Stimulated activated CD8-positive, alpha-beta memory T cell treated with anti-CD3 and anti-CD28 coated beads, Interleukin-12 subunit alpha, Interleukin-12 subunit beta, amount 100 ng/mL, for 1 hour (primary cell): ENCODE measurements at places on chromosomes 7 and 10.
A peak's percentile ranks its signal among the peaks of the same experiment; 100 is the strongest.

DNA sequence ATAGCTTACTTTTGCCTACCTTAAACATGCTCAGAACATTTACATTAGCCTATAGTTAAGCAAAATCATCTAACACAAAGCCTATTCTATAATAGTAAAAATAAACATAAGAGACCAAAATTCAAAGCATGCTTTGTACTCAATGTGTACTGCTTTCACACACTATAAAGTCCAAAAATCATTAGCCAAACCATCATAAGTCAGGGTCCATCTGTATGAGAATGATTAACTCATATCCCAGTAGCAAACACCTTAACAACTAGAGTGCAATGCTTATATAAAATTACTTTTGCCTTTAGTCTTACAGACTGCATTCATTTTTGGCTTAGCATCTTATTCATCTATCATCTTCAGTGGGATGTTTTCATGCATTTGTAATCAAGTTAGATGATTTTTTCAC lies 49.4 kb upstream of the VWC2 start:
- no peak for DNase-seq

GRCh38 chr10:121436630-121437341 lies 161.5 kb downstream of the FGFR2 start:
- DNase-seq: no peak

DNA sequence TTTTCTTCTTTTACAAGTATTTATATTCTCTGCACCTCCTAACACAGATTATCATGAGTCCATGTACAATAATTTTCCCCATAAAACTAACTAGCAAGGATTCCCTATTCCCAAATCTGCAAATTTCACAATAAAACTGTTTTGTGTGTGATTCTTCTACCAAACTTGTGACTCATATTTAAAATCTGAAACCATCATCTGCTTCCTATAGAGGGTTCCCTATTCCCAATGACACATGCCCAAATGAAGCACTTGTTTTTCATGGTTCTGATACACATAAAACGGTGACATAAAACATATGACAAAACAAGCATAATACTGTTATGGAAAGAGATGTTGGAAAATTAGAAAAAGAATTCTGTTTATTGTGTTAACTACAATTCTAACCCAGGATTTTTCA lies 657.6 kb downstream of the PARD3 start:
- DNase-seq: no peak

- no peak for DNase-seq
Measured at GRCh38 chr7:130429019-130429418, 11.8 kb downstream of the CEP41 start.

- DNase-seq: no peak
Measured at GRCh38 chr10:132394936-132395703, 1.9 kb upstream of the PWWP2B start.

DNA sequence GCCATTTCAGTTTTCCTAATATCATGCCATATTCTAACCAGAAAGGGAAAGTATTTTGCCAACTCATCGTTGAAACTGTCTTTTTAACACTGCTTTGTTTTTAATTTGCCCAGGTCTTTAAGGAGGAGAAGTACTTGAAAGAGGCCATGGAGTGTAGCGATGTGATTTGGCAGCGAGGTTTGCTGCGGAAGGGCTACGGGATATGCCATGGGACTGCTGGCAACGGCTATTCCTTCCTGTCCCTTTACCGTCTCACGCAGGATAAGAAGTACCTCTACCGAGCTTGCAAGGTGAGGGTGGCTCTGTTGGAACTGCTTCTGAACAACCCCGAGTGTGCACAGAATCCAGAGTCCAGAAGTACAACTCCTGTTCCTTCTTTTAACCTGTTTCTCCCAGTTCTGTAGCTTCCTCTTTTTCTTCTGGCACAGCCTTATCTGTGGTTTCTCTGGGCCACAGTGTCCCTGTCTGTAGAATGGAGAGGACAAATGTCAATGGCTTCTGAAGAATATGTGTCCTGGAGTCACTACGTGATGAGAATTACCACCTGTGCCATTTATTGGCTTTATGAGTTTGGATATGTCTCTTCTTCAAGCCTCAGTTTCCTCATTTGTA lies 60.1 kb downstream of the LANCL2 start:
- no peak for DNase-seq

DNA sequence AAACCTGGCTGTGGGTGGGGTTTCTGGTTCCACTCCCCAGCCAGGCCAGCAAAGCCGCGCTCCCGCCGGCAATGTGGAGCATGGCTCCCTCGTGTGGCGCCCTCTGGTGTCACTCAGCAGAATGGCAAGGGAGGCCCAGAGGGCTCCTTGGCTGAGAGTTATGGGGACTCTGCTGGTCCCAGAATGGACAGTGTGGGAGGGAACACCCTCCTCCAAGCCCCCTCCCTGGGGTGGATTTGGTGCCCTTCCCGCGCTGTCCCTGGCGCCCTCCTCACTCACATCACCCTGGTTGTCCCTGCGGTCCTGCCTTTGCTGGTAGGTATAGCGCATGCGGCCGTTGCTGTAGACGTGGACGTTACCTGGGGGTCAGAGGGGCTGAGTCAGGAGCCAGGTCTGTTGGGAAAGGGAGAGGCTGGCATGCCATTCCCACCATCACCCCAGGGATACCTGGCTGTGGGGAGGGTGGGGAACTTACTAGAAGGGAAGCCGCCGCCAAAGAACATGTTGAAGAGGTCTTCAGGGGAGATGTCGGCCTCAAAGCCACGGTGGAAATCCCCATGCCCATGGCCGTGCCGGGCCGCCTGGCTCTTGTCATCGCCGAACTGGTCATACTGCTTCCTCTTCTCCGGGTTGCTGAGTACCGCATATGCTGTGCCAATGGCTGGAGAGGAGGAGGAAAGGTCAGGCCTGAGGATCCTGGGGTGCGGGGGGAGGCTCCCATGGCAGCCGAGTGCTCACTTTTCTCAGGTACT lies 14.0 kb downstream of the DNAJB12 start:
- DNase-seq: peak; percentile 64

DNA sequence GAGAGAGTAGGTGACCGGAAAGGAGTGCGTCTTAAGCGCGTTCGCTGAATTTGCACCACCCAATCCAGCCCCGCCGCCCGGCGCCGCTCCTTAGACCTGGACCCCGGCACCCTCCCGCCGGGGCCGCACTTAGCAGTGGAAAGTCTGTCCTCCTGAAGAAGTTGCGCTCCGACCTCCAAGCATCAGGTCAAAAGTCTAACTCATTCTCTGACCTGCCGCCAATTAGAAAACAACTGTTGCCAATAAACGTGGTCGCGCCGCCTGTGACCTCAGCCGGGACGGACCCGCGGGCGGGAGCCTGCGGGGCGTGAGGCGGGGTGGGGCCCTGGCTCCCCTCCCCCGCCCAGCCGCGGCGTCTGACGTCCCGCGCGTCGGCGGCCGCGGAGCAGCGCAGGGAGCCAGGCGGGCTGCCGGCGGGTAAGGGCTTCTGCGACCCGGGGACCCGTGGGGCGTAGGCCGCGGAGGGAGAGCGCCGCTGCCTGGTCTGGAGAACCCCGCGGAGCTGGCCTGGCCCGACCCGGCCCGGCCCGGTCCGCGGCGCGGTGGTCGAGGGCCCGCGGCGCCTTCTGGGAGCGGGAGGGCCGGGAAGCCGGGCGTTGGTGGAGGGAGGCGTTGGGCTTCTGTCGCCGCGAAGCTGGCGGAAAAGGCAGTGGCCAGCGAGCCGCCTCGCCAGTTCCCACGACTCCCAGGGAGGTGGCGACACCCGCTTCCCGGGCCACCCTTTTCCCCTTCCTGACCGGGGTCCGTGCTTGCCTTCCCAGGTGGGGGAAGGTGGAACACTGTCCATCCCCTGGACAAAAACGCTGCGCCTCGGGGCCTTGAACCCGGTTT lies at the start of gene BCAP29:
BCAP29 (plus strand) TSS at position 362 of the 831 bp plus-strand sequence. CDS start 527 bp downstream, outside the sequence.
- peak; percentile 25 for DNase-seq

DNA sequence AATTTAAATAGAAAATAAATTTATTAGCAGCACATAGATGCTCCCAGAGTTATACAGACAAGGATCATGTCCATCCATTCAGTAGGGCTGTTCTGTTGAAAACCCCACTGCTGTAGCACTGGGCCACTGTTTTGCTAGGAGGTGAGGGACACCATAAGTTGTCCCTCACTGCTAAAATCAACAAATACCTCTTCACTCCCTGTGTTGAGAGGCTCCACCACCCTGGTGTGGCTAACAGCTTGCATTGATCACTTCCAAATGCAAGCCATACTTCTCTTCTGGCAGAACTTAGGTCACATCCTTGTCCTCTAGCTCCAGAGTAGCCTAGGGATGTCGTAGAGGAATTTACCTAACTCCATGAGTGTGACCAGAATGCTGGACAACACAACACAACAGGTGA lies 55.4 kb downstream of the MDFIC start:
- no peak for DNase-seq

- no peak for DNase-seq
Measured at GRCh38 chr10:3835770-3836169, 50.8 kb upstream of the KLF6 start.

DNA sequence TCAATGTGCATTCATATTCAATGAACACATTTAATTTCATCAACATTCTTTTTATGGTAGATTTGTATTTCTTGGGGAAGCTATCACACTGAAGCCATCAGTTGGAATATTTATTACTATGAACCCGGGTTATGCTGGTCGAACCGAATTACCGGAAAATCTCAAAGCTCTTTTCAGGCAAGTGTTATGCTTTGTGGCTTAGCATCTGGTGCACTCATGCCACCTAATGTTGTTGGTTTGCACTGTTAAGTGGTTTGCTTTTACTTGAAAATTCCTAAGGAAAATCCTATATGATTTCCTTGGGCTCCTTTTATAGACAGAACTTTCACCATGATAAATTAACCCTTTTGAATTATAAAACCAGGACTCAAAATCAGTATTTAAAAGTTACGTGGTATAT lies 147.9 kb downstream of the DNAH11 start:
- DNase-seq: no peak

DNA sequence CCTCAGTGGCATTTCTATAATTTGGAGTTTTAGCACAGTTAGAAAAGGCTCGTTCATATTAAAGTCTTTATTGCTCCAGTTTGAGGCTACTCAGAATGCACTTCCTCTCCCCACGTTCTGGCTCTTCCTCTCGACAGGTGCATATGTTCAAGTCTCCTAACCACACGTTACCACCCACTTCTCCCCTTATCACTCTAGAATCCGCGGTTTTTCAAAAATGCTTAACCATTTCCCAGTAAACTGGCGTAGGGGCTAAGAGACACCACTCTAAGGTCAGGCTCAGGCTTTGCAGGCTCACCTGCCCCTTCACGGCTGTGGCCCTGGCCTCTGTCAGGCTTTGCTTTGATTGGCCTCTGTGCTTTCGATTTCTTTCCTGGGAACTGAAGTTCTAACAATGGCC lies 383.6 kb downstream of the GLRX3 start:
- DNase-seq: no peak

- DNase-seq: no peak
Measured at GRCh38 chr7:111362506-111363054, 199.7 kb downstream of the IMMP2L start.

GRCh38 chr7:69683002-69683401 lies 84.7 kb downstream of the AUTS2 start:
- DNase-seq: no peak

GRCh38 chr10:35340975-35341374 lies 4.7 kb downstream of the CCNY start:
- no peak for DNase-seq

DNA sequence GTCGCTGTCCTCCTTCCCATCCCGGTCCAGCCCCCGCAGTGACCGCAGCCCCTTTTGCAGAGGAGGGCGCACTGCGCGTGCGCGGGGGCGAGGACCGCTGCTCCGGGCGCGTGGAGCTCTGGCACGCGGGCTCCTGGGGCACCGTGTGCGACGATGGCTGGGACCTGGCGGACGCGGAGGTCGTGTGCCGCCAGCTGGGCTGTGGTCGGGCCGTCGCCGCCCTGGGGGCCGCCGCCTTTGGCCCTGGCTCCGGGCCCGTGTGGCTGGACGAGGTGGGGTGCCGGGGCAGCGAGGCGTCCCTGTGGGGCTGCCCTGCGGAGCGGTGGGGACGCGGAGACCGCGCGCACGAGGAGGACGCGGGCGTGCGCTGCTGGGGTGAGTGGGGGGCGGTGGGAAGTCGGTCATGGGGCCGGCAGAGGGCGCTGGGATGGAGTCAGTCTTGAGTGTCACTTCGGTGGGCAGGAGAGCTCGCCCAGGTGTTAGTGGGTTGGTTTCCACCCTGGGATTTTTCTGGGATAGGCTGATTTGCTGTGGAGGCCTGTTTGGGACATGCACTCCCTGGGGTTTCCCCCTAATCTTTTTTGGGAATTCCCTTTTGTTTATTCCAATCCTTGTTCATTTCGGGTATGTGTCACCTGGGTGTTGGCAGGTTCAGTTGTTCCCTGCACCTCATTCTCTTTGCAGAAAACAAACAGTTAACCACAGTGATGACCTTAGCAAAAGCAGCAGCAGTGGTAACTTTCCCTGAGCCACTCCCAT lies 11.6 kb downstream of the SCART1 start:
- no peak for DNase-seq

DNA sequence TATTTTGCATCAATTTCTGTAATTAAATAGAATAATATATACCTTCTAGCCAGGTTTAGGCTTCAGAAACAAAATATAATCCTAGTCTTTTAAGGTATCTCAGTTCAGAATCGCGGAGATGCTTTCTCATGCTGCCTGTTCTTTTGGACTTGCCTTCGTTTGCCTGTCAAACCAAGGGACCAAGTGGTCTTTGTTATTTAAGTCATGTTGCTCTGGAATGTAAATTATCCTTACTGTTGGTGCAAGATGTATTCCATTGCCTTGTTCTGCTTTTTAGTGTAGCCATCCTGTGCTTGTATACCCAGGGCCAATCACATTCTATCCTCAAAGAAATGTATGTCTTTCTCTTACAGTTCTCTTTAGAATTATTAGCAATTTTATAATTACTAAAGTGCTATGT lies 1.1 kb upstream of the GIMAP4 start:
- DNase-seq: no peak

DNA sequence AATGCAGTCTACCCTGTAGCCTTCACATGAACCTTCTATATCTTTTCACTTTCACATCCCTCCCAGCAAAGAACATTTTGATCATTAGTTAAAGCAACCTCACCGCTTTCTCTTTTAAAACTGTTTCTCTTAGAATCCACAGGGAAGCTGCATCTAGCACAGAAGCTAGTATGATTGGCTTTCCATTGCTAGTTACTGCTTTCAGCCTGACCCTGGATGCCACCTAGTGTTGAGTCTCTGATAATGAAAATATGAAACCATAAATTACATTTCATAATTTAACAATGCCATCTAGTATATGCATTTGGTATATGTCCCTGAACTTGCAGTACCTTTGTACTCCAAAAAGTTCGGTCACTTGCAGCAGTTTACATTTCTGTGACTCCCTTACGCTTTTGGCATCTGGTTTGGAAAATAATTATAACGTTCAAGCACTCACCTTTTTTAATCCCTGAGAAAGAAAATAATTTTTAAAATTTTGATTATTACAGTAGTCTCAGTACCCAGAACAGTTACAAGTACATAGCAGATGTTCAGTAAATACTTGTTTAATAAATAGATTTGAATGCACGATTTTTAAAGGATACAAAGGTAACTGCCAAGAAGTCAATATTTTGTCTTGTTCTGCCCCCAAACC lies 22.7 kb downstream of the CISD1 start:
- no peak for DNase-seq

GRCh38 chr7:23469150-23469960 lies 936 bp downstream of the IGF2BP3 start:
- no peak for DNase-seq

DNA sequence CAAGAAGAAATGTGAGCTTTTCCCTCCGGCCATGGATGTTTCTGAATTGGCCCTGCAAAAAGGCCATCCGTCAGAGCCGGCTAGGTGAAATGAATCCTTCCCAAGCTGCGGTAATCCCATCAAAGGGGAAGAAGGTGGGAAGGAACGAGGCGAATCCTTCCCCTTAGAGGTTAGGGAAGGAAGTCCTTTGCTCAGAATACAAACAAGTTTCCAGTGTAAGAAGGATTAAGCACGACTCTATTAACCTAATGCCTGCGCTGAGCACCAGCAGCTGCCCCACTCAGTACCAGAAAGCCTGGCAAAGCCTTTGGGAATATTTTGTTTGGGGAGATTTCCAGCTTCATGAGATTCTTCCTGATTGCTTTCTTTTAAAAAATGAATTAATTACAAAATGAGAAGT lies 42.8 kb downstream of the CLRN3 start:
- no peak for DNase-seq
